ENCODE measurements at places on chromosomes 13 and 19.

- peak; percentile 54 for DNase-seq
These were observed 14.7 kb upstream of the ADGRE5 start for GRCh38 chr19:14366529-14366928.

- DNase-seq = no peak
These were observed 4.3 kb downstream of the F2RL3 start for GRCh38 chr19:16892868-16893685.

DNA sequence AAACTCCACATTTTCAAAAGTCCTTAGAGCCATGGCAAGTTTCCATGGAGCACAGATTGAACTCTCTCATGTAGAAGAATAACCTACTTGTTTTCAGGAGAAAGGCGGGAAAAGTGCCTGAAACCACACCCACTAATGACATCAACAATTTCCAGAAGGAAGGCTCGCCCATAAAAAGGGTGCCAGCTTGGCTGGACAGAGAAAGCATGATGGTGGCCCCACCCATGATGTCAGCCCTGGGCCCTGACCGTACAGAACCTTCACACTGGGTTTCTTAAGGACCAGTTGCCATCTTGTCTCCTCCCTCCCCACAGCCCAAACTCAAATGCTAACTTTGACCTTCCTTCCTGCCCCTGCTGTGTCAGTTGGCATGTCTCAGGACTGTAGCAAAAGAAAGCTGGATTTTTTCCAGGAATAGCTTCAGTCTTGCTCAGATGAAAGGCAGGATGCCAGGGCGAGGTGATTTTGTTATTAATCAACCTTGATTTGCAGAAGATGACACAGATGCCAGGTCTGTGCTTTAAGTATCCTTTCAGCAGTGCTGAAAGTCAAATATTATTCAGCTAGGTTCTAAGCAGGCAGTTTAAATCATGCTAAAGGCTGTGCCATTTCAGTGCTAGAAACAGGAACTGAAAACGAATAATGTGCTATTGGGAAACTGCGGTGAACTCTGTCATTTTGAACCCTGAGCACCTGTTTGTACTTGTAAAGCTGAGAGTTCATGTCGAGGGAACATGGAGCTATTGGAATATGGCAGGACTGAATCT lies 89.5 kb upstream of the RFC3 start:
- DNase-seq = peak; percentile 22

GRCh38 chr19:57192077-57192420 lies 749 bp downstream of the ZNF264 start:
- DNase-seq = no peak

DNA sequence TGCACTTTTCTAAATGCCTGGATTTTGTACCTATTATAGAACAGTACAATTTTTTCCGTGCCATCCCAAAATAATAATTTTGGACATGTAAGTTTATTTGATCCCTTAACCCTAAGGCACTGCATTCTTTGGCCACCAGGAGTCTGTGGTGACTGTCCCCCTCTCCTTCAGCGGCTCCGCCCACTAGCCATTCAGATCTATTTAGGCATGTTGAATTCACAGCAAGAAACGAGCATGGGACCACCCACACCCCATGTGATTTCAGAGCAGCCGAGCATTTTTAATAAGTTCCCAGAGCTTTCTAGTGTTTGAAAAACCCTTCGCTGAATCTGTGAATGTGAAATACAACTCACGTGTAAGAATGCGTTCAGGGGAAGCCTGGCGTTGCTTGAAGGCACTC lies 567.5 kb downstream of the MYO16 start:
- DNase-seq = no peak

GRCh38 chr19:23437901-23438300 lies 42.6 kb upstream of the ZNF91 start:
- DNase-seq = no peak

DNA sequence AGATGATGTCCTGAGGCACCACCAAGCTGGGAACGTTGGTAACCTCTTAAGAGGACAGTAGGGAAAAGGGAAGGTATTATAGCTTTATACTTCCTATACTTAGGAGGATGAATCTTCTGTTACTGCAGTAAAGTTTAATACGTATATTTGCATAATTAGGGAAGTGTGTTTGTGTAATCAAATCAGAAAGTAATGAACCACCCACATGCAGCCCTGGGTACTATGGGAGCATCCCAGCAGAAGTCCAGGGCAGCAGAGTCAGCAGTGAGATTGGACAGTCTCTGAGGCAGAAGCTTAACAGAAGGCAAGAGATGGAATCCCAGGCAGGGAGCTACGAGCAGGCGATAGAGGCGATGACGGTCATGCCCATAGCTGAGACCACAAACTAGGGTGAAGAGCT lies 12.5 kb downstream of the SAFB start:
- no peak for DNase-seq

DNA sequence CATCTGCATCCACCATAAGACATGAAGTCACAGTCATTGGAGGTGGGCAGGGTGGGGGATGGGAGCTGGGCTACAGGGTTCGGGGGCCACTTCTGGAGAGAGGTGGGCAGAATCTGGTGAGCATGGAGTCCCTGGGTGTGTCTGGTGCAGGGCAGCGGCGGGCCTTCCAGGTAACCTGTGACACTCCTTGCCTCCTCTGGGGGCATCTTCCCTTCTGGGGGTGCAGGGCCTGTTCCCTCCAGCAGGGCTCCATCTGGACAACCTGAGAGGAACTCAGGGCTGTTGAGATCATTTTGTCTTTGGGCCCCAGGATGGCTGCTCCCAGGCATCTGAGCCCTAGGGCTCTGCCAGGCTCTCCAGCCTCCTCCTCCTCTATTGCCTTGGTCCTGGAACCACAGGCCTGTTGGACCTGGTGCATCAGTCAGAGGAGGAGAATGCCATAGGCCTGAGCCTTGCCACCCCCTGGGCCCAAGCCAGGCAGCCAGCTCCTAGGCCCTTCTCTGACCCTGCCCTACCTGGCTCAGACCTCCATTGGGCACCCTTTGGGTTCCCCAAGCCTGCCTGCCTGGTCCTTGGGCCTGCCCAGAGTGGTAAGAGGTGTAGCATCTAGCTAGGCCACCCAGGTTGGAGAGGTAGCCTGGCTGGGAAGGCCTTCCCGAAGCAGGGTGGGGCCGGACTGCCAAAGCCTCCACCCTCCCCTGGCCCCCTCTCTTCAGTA lies 13.4 kb downstream of the LYL1 start:
- no peak for DNase-seq

DNA sequence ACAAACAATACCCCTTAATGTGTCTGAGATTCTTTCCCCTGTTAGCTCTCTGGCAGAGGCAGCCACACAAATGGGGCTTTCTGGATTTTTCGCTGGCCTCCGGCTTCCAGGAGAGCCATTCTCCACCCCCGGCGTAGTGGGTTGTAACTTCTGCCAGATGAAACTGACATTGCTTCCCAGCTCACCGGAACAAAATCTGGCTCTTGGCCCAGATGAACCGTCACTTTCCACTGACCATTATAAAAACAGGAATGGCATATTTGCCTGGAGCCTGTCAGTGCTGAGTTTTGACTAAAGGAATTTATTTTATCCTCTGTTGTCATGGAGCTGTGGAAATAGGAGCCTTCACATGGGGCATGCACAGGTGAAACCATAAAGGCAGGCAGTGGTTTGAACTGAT lies 120.6 kb upstream of the GPR12 start:
- DNase-seq = no peak

- DNase-seq = no peak
These were observed 4.1 kb upstream of the NANOS3 start for GRCh38 chr19:13872695-13873389.
